ENCODE measurements at places on chromosomes 4 and X.

DNA sequence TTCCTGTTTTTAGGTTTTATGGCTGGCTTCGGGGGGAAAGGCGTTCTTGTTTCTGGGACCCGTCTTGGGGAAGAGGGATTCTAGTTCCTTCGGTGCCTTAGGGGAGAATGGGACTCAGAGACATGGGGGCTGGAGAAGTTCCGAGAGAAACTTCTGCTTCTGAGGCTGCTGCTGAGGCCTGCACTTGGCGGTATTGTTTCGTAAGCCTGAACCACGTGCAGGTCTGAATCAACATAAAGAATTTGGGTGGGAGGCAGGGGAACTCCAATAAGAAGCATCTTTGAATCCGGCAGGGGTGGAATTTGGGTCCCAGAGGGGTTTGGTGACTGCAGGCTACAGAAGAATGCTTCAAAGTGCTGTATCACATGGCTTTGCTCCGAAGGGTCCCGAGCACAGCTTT is 15.1 kb downstream of the XG start:
- no peak for DNase-seq

- no peak for DNase-seq
These were observed 26.7 kb upstream of the SLC2A9 start for GRCh38 chr4:10047967-10048366.

GRCh38 chr4:128519163-128519830 is 231.7 kb upstream of the PGRMC2 start:
- DNase-seq = no peak

- DNase-seq = no peak
These were observed 46.7 kb downstream of the TMEM154 start for GRCh38 chr4:152633118-152633517.

DNA sequence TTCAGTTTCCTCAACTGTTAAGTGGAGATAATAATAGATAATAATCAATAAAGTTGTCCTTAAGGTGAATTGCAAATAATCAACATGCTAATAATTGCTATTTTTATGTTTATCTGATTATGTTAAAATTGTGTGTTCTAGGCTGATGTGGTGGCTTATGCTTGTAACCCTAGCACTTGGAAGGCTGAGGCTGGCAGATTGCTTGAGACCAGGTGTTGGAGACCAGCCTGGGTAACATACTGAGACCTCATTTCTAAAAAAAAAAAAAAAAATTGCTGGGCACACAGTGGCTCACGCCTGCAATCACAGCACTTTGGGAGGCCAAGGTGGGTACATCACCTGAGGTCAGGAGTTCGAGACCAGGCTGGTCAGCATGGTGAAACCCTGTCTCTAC is 175.2 kb downstream of the GC start:
- DNase-seq = no peak

DNA sequence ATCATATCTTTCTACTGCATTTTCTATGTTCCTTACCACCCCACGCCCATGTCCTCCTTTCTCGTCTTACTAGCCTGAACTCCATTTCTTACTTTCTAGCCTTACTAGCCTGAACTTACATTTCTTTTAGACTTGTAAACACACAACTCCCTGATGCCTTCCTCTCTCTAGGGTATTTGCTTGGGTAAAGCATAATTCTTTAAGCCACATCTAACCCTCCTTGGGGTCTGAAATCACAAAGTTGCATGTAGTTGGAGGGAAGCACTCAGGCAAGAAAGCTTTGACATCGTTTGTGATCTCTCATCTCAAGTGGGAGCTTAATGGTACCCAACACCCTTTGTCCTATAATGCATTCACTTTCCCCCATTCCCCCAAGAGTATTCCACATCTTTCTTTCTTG is 124.4 kb downstream of the SPOCK3 start:
- DNase-seq = no peak

- DNase-seq = no peak
These were observed 36.3 kb downstream of the HTT-AS start for GRCh38 chr4:3037957-3038461.

- no peak for DNase-seq
These were observed 233.0 kb upstream of the CLNK start for GRCh38 chr4:10917566-10917965.

DNA sequence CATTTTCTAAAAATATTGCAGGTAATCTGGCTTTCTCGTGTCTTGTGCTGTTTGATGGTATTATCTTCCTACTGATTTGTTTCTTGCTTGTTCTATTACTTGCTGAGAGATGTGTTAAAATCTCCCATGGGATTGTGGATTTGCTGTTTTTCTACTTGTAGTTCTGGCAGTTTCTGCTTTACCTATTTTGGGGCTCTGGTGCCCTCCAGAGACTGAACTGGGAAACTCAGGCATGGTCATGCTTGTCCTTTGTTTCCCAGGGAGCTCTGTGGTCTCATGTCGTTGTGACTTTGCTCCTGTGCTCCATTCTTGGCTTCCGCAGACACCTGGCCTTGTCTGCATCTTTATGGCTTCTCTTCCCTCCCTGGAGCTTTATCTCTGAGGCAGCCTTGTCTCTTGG is 39.5 kb downstream of the NSD2 start:
- DNase-seq = no peak

- DNase-seq = no peak
These were observed 446.7 kb downstream of the EPHA5 start for GRCh38 chr4:65223601-65224000.

DNA sequence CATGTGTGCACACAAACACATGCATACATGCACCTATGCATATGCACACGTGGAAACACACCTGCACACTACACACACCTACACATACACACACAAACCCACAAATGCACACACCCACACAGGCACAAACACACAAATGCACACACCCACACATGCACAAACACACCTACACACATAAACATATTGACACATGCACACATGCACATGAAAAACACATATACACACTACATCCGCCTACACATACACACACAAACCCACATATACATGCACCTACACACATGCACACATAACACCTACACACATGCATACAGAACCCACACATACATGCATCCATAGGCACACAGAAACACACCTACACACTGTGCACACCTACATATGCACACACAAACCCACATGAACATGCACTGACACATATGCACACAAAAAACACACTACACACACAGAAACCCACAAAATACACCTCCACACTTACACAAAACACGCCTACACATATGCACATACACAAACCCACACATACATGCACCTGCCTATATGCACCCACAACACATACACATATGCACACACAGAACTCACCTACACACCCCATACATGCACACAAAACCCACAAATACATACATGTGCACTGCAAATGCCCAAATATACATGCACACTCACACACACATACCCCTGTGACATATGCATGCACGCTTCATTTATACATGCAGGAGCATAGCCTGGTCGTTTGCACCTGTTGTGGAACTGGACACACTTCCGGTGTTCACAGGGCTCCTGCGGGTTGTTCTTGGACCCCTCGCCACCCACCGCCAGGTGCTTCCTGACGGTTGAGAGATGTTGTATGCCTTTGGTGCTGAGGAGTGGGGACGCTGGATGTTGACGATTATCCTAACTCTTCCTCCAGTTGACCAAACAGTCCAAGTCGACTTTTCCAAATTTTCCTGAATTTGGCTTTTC is 22.1 kb downstream of the CD99 start:
- no peak for DNase-seq

- no peak for DNase-seq
These were observed 98.0 kb upstream of the NDP start for GRCh38 chrX:44071070-44071645.

DNA sequence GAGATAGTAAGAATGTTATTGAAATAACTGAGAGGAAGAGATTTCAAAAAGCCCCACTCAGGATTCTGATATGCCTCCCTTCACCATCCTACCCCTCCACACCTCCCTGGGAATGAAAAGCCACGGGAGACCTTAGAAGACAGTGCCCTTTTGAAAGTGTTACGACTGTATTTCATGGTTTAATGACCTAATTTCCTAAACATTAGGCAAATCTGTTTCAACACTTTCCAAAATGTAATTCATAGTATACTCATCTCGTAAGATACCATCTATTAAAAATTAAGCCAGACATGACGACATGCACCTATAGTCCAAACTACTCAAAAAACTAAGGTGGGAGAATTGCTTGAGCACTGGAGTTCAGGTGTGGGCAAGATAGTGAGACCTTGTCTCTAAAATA is 106.3 kb downstream of the HNRNPD start:
- no peak for DNase-seq

GRCh38 chr4:602559-602942 is 22.8 kb upstream of the PDE6B start:
- DNase-seq = no peak

DNA sequence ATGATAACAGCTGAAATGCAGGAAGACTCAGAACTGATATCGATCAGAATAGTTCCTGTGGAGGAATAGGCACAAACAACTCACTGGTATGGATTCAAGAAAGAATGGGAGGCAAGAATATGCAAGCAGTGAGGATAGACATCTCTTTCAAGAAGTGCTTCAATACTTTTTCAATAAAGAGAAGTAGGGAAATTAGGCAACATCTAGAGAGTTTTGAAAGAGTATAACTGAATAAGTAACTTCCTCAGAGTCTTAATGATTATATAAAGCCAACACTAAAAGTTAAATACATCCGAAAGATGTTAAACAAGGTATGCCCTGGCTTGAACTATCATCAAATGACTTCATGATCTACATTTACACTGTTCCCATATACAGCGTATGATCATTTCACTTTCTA is 1443.0 kb downstream of the PCDH7 start:
- no peak for DNase-seq

- no peak for DNase-seq
These were observed 59.5 kb downstream of the RHOH start for GRCh38 chr4:40256329-40256728.

DNA sequence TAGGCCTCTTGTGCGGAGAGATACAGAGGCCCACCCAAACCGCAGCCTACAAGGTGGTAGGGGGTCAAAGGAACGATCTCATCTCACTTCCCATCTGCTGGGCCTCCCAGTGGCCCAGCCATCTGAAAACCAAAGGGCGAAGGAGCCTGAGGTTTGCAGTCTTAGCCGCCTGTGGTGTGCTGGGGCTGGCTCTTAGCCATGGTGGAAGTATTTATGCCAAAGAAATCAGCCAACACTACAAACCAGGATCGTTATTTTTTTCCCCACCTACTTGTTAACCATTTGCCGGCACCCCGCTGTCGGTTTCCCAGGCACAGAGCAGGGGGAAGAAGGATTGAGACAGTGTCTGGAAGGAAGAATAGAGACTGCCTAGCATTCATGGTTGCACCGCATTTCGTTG is 30.9 kb upstream of the CDKL5 start:
- DNase-seq = no peak

DNA sequence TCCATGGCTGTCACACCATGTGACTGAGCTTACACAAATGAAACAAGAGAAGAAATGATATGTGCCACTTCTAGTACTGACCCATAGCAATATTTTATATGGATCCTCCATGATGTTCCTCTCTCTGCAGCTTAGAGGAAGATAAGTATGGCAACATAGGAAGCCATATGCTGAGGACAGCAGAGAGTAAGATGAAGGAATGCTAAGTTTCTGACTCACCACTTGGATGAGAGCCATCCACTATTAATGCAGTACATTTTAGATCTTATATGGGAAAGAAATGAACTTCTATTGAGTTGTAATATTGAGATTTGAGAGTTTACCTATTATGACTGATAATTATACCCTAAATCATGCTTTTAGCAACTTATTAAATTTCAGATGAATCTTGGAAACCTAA is 386.9 kb upstream of the MAOA start:
- no peak for DNase-seq

GRCh38 chrX:30612250-30612655 is 34.7 kb upstream of the TASL start:
- no peak for DNase-seq

- no peak for DNase-seq
These were observed 276.0 kb downstream of the KLHL13 start for GRCh38 chrX:117840645-117841044.

DNA sequence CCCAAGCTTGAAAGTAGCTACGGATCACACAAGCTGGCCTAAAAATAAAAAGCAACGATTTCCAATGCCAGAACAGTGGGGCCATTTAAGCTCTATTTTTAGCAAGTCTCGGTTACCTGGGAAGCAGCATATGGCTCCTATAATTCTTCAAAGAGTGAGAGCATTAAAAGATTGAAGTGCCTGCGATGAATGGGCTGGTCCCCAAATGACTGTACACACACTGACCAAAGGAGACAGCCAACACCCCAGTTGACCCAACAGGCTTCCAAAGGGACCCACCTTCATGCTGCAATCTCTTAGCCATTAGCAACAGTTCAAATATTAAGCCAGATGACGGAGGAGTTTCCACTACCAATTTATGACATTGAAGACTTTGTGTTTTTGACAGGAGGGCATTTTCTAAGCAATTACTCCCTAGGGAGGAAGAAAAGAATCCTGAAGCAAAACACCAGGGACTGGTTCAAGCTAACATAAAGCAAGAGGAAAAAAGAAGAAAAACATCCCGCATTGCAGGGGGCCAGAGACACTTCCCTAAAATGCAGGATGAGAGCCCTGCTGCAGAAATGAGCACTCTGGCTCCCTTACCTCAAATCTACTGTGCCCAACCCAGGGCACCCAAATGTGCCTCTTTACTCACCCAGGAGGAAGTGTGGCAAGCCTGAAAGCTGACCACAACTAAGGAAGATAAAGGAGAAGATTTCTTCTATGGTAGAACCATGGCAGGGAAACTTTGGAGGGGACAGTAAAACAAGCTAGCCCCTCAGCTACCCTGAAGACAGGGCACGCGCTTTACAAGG is 21.6 kb downstream of the SH3KBP1 start:
- no peak for DNase-seq

DNA sequence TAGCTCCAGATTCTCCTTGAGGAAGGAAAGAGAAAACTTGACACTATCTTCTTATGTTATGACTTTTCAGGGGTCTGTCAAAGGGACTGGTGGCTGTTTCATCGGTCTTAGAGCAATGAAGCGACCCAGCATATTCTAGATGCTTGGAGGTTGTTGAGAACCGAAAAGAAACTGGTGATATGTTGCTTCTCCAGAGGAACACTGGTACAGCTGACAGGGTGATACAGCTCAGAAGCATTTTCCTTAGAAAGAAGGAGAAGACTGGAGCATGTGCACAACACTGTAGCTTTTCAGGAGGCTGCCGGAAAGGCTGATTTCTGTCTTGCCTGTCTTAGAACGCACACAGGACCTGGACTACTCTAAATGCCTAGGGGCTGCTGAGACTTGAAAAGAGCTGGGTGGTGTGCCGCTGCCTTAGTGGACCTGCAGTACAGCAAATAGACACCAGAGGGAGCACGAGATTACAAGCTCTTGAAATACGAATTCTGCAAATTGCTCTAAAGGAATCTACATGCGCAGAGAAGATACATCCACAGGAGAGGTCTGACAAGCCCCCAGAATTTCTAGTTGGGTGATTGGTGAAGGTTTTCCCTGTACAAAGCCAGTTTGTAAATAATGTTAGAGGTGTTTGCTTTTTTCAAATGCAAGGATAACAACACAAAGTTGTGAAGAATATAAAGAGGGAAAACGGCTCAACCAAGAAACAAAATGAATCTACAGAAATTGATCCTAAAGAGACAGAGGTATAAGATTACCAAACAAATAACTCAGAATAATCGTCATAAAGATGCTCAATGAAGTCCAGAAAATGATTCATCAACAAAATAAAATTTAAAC is 223.1 kb upstream of the DMD start:
- DNase-seq = no peak
